Stimulated activated CD8-positive, alpha-beta memory T cell treated with anti-CD3 and anti-CD28 coated beads, Interleukin-15, amount 100 ng/mL, for 1 hour (primary cell): ENCODE measurements at places on chromosomes 7 and 10.

DNA sequence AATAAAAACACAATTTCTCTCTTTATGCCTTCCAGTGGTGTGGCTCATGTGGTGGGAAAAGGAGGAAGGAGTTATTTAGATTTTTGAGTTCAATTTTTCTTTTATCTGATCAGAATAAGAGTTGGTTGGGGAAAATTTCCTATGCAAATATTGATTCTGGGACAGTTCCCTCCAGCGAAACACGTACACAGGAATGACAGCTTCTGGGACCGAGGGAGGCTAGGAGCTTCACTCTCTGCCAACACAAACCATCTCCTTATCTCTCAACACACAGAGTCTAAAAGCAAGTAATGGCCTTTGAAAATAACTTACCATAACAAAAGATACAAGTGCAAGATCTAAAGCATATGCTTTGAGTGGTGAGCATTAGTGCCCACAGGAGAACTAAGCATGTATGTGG lies 122.7 kb downstream of the RAPGEF5 start:
- no peak for DNase-seq

DNA sequence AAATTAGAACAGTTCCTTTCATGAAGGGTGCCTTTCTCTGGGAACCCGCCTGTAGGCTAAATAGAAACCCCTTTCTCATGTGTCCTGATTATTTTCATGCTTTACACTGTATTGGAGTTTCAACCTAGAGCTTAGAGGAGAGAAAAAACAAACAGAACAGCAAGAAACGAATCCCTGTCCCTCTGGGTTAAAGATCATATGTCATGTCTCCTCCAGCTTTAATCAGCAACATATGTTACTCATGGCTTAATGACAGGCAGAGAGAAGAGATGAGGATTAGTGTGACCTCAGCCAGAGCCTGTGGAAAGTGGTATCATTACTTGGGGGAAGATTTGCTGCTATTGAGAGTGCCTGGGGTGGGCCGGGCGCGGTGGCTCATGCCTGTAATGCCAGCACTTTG lies 32.1 kb downstream of the CRCP start:
- DNase-seq: no peak

- DNase-seq: peak; percentile 38
Observed at GRCh38 chr10:126041804-126042231, 145.5 kb downstream of the FANK1 start.

- DNase-seq: no peak
Observed at GRCh38 chr10:73644767-73645166, 3.5 kb upstream of the MYOZ1 start.

DNA sequence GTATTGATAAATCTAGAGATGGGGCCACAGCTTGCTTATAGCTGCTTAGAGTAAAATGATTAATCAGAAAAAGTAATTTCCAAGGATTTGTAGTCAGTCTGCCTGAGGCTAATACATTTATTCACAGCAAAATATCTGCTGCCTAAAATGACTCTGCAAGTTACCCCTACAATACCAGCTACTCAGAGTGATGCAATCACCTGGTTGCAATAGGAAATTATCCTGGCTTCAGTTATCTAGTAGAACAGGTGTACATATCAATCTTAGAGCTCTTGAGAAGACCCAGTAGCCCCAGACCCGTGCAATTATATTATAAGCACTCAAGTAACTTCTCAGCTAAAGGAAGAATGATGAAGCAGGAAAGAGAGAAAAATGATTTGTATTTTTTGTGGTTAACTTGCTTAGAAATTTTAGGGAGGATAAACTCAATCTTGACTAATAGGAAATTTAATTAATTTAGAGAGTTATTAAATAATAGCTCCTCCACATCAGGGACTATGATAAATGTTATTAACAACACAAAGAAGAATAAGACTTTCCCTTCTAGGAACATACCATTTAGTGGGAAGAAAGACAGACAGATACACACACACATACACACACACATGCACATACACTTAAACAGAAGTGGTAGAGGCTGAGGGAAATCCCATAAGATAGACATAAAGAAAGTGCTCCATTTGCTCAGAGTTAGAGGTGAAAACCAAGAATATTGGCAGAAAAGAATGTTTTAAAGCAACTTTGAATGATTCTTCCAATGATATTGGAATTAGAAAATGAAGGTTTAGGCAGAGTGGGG lies 140.4 kb upstream of the PRSS1 start:
- DNase-seq: no peak

DNA sequence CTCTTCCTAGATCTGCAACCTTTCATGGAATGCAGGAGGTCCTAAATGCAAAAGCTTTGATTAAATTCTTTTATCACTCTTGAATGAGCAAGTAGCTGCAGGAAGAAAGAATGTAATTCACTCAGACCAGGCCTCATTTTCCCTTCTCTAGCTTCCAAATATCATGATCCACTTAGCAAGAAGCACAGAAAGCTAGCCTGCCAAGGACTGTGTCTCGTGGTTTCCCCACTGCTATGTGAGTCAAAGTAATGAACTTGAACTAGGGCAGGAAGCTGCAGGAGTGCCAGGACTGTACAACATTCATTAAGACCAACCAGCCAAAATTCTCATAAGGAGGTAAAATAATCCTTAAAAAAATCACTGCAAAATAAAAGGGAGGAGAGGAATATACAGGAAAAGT lies 379.2 kb downstream of the CALN1 start:
- DNase-seq: no peak

DNA sequence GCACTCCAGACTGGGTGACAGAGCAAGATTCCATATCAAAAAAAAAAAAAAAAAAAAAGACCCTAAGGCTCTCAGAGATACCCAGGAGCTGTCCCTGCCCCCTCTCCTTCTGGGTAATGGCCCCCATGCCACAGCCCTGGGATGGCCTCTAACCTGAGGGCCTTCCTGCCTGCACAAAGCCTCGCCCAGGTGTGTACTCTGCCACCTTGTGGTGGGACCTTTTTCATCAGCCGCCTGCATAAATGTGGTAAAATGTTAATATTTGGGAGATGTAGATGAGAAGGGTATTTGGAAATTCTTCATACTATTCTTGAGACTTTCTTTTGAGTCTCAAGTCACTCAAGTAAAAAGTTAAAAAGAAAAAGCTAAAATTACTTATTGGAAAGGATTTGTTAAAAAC lies 46.3 kb upstream of the RNF216 start:
- no peak for DNase-seq
